PC-9 (cell line): ENCODE measurements at places on chromosomes 7 and 10. TPM values are rescaled to one million over a fixed set of nuclear protein-coding genes. Genes with fewer than 3 reads are reported as not detected.

GRCh38 chr10:31749981-31750840 lies 178.4 kb downstream of the ARHGAP12 start:
- DNase-seq, result no peak
- no peaks in the 10 kb centered on the region for H3K27me3 ChIP-seq

IRF5 gene
- total RNA-seq, result 3.4 and 5.8 TPM in 2 replicates

PLAU gene
- 90.3 and 94.9 TPM in 2 replicates for total RNA-seq

GRCh38 chr10:110009736-110010475 lies 2.1 kb downstream of the ADD3 start:
- H3K4me3 ChIP-seq, result peak overlapping the region; percentile 91
- no peak for DNase-seq
- no peak overlapping the region for H3K27ac ChIP-seq
- H3K4me1 ChIP-seq, result peaks cover 50% of the 10 kb centered on the region
- no peaks in the 10 kb centered on the region for H3K27me3 ChIP-seq

GRCh38 chr10:114042895-114043531 lies 653 bp upstream of the ADRB1 start:
- peaks cover 12% of the 10 kb centered on the region for H3K4me1 ChIP-seq
- H3K36me3 ChIP-seq, result no peaks in the 10 kb centered on the region

DNA sequence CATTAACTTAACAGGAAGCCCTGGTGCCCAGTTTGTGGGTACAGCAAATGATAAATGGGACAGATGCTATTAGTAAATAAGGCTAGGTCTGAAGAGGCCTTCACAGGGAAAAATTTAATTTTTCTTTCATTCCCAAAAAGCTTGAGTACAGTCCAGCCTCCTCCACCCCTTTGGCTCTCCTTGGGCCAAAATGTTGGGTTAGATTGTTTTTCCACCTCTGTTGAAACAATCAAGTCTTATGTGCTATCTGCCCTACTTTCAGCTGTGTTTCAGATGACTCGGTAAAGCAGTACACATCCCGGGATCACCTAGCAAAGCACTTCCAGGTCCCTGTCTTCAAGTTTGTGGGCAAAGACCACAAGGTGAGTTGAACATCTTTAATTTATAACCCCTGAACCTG lies 24.3 kb downstream of the PLA2G12B start:
- no peaks in the 10 kb centered on the region for H3K36me3 ChIP-seq
- no peak overlapping the region for H3K4me3 ChIP-seq
- no peak overlapping the region for H3K27ac ChIP-seq
- DNase-seq, result no peak
- no peaks in the 10 kb centered on the region for H3K4me1 ChIP-seq
- no peaks in the 10 kb centered on the region for H3K27me3 ChIP-seq

BTBD16 gene
- total RNA-seq, result 0.28 and 0.37 TPM in 2 replicates

- H3K27ac ChIP-seq, result no peak overlapping the region
- H3K4me1 ChIP-seq, result no peaks in the 10 kb centered on the region
- no peaks in the 10 kb centered on the region for H3K27me3 ChIP-seq
- DNase-seq, result no peak
Measured at GRCh38 chr10:48449501-48450232, 143.2 kb downstream of the MAPK8 start.

DNA sequence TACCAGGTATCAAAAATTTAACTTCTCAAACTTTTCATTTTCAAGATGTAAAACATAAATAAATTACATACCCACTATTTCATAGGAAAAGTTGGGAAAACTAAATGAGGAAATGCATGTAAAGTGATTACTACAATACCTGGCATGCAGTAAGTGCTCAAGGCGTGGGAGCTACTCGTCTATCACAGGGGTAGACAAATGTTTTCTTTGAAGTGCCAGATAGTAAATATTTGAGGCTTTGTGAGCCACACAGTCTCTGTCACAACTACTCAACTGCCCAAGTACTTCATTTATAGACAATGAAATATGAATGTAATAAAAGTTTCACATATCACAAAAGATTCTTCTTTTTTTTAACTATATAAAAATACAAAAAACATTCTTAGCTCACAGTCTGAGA lies 96.4 kb upstream of the PCGF5 start:
- H3K36me3 ChIP-seq, result no peaks in the 10 kb centered on the region
- H3K4me3 ChIP-seq, result no peak overlapping the region
- no peak overlapping the region for H3K27ac ChIP-seq
- H3K27me3 ChIP-seq, result no peaks in the 10 kb centered on the region
- H3K4me1 ChIP-seq, result no peaks in the 10 kb centered on the region

DNA sequence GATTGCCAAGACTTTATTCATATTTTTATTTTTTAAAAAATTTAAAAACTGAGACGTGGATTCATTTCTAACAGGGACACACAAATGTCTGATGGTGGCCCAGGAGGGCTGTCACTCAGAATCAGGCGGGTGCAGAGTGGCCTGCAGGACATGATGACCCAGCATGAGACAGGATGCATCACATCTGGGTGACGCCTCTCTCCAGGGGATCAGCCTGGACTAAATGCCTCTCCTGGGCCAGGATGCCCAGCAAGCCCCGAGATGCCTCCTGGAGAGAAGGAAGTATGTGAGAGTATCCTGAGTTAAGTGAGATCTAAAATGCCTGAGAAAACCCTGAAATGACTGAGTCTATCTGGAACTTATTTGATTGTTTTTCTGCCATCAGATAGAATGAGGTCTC lies 16.9 kb upstream of the MTURN start:
- no peak overlapping the region for H3K4me3 ChIP-seq
- H3K36me3 ChIP-seq, result no peaks in the 10 kb centered on the region
- no peaks in the 10 kb centered on the region for H3K27me3 ChIP-seq
- DNase-seq, result no peak

DNA sequence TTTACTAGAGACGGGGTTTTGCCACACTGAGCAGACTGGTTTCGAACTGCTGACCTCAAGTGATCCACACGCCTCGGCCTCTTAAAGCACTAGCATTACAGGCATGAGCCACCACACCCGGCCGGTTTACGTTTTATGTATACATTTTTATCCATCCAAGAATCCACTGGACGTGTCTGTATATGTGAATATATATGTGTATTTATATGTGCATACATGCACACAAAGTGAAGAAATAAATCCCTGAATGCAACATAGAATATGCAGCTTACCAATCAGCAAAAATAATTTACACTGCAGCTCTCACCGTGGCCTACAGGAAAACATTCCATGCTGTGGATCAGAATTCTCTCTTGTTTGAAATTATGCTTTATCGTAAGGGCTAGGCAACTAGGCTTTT lies 23.3 kb downstream of the DCLRE1C start:
- H3K36me3 ChIP-seq, result peaks cover 3% of the 10 kb centered on the region
- no peaks in the 10 kb centered on the region for H3K4me1 ChIP-seq
- no peak overlapping the region for H3K27ac ChIP-seq
- H3K27me3 ChIP-seq, result no peaks in the 10 kb centered on the region
- DNase-seq, result no peak
- no peak overlapping the region for H3K4me3 ChIP-seq

DNA sequence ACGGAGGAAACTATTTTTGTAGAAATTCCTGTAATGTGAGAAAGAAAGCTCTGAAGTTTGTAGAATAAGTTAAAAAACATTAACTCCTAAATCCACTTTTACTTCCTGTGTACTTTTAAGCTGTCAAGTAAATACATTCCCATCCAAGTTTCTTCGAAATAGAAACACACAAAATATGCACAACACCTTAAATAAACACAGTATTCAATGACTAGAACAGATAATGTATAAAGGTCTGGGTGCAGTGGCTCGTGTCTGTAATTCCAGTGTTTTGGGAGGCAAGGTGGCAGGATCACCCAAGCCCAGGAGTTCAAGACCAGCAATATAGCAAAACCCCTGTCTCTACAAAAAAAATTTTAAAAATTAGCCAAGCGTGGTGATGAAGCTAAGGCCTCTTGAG lies 121.9 kb upstream of the ODAD2 start:
- no peak overlapping the region for H3K4me3 ChIP-seq
- H3K4me1 ChIP-seq, result no peaks in the 10 kb centered on the region
- H3K27ac ChIP-seq, result no peak overlapping the region
- no peak for DNase-seq
- H3K36me3 ChIP-seq, result no peaks in the 10 kb centered on the region

GRCh38 chr7:121032645-121033460 lies 44.3 kb downstream of the CPED1 start:
- H3K4me3 ChIP-seq, result no peak overlapping the region
- no peak overlapping the region for H3K27ac ChIP-seq
- H3K27me3 ChIP-seq, result no peaks in the 10 kb centered on the region
- no peak for DNase-seq
- no peaks in the 10 kb centered on the region for H3K36me3 ChIP-seq

EN2 gene
- total RNA-seq, result not detected in 2 replicates

DNA sequence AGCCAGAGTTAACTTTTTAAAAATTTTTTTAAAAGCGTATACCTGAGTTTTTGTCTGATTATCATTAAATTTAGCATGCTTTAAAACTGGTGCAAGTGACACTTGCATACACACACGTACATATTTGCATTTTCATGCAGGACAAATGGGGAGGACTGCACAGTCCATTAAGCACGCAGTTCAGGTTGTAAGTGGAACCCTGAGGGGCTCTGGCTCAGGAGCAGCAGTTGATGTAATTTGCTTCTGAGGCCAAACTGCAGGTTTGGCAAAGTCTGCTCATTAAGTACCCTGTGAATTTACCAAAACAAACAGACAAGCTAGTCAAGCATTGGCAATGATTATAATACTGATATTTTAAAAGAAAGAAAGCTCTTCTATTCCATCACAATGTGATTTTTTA lies 215.8 kb upstream of the PFKP start:
- DNase-seq, result no peak
- peaks cover 5% of the 10 kb centered on the region; the same call in 1 of the 2 replicates for H3K27me3 ChIP-seq
- H3K4me3 ChIP-seq, result no peak overlapping the region
- no peak overlapping the region for H3K27ac ChIP-seq

- H3K36me3 ChIP-seq, result no peaks in the 10 kb centered on the region
- no peak overlapping the region for H3K27ac ChIP-seq
- DNase-seq, result no peak
- peaks cover 9% of the 10 kb centered on the region; the same call in 1 of the 2 replicates for H3K27me3 ChIP-seq
Measured at GRCh38 chr7:104106108-104106905, 101.5 kb downstream of the ORC5 start.

SKAP2 gene
- 59.2 and 74.9 TPM in 2 replicates for total RNA-seq

CALCR gene
- total RNA-seq, result not detected in 2 replicates

DNA sequence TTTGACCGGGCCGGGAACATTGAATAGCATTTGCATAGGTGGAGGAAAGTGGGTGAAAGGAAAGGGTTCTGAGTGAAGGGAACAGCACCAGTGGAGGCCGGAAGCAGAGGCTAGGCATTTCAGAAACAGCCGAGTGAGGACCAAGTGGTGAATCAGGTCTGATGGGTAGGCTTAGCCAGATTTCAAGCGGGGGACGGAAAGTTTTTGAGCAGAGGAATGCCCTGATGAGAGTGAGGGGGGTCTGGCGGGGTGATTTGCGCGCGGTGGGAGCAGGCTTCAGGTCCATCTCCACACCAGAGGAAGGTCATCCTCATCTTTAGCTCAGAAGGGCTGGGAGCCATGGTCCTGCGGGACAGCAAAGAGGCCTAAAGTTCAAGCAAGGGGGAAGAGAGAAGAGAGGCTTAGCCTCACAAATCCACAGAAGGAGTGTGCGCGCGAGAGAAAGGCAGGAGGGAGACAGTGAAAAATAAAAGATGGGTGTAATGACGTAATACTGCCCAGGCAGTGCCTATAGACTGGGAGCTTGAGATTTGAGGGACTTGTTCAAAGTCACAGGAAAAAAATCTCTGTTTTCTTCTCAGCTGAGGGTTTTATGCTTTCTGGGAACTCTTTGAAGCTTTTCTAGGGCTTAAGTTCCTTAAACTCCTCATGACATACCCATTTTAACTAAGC lies 1.0 kb upstream of the DENND2A start:
- no peaks in the 10 kb centered on the region for H3K36me3 ChIP-seq
- H3K4me1 ChIP-seq, result peaks cover 43% of the 10 kb centered on the region
- peak overlapping the region; percentile 69 for H3K4me3 ChIP-seq
- H3K27ac ChIP-seq, result peak overlapping the region; percentile 0; the same call in 1 of the 2 replicates
- DNase-seq, result no peak
